Hematopoietic multipotent progenitor cell treated with erythropoietin and hydrocortisone succinate and interleukin-3 and kit ligand, for 15 days (in vitro differentiated cells): ENCODE measurements at places on chromosomes 7 and 10.

DNA sequence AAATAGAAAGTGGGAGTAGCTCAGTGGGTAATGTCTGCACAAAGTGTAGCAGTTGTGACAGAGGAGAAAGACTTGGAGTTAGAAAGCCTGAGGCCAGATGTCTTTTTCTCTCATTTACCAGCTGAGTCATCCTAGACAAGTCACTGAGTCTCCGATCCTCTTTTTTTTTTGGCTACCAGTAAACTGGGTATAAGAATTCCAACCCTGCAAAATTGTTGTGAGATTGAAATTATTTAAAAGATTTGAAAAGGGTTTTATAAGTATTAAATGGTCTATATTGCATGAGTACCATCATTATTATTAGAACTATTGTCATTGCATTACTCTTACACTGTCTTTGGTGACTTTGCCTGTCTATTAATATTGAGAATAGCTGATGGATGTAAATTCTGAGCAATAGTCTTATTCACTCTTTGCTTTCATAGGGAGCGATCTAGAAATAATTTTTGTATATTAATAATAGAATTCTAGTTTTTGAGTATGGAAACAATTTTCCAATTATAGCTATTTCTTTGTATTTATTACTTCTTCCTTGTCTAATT lies 74.0 kb downstream of the ARID5B start:
- DNase-seq: no peak

DNA sequence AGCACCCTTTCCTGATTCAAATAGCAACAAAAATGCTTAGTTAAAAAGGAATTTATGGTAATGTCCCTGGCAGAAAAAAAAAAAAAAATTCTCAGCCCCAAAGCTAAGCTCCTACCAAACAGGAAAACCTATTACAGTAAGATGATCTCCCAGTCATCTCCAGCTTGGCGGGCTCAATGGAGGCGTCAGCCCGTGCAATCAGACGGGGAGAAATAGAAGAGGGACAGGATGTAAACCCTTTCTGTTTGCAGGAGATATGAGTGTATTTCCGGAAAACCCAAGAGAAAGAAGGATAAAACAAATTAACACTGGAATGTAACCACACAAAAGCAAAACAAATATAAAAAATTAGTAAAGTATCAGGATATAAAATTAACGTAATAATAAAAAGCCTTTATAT lies 242.8 kb downstream of the TCERG1L start:
- no peak for DNase-seq

- DNase-seq: no peak
Measured at GRCh38 chr7:157658851-157659412, 322.1 kb downstream of the DNAJB6 start.

DNA sequence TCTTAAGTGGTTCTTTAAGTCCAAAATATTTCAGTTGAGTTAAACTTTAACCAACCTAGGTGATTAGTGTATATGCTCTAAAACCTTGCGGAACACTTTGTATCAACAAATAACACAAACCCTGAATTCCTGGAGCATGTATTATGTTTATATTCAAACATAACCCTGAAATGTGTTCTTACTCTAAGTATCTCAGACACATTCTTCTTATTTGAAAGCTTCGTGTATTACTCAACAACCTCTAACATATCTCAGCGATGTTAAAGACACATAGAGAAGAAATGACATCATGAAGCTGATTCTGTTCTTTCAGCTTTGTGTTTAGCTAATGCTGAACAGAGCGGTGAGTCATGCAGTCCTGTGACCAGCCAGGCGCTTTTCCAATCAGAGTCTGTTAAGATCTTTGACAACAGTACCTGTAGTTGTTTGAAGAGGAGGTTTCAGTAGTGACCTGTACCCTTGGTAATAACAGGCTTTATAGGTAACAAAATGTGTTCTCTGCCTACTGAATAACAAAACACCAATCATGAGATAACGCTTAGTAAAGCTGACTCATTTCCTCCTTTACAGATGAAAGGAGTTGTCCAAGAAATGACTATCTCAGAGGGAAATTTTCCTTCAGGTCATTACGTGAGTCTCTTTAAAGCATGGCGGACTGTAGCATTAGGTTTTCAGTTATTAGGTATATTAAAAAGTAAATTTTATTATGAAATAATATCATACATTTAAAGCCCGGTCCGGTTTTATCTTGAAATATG lies 67.3 kb upstream of the KLF6 start:
- peak; percentile 27 for DNase-seq

DNA sequence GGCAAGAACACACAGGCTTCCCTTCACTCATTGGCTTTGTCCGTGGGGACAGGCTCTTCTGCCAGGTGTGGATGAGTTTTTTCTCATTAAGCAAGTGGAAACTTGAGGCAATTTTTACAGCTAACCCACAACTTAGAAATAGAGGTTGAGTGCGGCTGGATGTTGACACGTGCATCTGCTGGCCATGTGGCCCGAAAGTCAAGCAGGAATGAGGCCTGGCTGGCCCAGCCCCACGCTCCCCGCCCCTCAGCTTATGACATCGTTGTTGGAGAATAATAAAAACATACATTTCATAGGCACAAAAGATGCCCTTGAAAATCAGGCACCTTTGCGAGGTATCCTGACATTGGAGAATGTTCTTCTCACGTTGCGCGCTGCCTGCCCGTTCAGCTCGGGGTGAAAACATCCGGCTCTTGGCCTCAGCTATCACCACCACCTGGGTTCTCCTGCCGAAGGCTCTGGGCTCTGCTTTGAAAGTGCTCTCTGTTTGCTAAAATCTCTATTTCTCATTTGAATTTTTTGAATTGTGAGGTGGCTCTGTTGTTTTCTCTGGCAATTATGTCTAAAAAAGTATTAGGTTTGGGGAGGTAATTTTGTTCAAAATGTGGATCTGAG lies 310.7 kb downstream of the WDR37 start:
- DNase-seq: no peak

GRCh38 chr7:42350801-42351200 lies 113.8 kb upstream of the GLI3 start:
- DNase-seq: no peak

DNA sequence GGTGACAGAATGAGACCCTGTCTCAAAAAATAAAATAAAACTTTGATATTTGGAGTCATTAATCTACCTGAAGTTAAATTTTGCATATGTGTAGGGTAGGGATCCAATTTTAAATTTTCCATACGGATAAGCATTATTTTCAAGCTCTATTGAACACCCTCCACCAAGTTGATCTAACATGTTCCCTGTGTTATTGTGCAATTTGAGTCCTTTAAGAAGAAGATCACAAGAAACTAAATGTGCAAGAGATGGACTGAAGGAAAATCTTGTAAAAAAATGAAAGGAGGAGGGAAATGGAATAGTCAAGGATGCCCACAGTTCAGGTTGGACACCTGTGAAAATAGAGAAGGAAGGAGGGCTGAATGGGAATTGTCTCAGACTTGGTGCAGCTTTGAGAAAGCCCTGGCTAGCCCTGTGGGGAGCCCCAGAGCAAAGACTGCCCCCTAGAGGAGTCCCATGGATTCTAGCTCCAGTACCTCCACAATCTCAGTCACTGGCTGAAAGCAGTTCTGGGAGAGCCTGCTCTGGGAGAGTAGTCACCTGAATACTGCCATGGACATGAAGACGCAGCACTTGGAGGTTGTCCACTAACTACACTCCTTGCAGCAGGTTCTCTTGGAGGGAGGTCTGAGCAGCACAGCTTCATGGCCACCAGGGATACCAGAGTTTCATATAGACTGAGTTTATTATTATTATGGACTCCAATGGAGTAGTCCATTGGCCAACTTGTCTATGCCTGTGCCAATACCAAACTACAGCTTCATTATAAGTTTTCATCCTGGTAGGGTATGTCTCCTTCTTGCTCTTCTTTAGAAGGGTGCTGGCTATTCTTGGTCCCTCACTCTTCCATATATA lies 5.7 kb upstream of the TIAL1 start:
- DNase-seq: peak; percentile 61

GRCh38 chr7:149027055-149027454 lies 1.2 kb downstream of the PDIA4 start:
- DNase-seq: no peak

- no peak for DNase-seq
Measured at GRCh38 chr7:44148166-44148565, 7.0 kb upstream of the MYL7 start.
